ENCODE measurements at places on chromosomes 1 and 21.

DNA sequence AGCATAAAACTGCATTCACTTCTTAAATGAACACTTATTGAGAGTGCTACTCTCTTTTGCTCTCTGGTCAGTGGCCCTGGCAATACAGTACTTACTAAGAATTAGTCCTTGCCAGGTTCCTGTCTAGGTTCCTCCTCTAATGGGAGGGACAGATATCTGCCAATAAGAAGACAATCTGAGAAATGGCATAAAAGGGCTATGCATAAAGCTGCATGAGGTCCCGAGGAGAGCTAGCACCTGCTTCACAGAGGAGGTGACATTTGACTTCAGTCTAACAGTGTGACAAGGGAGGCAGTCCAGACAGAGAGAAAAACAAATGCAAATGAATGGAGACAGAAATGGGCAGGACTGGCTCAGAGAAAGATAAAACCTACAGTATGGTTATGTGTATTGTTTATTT, 357.1 kb upstream of the SGIP1 start:
- no peak for DNase-seq

GRCh38 chr1:36224537-36225282, 467 bp downstream of the THRAP3 start:
- no peak for DNase-seq

- no peak for DNase-seq
Measured at GRCh38 chr1:198132060-198132781, 24.6 kb upstream of the NEK7 start.

DNA sequence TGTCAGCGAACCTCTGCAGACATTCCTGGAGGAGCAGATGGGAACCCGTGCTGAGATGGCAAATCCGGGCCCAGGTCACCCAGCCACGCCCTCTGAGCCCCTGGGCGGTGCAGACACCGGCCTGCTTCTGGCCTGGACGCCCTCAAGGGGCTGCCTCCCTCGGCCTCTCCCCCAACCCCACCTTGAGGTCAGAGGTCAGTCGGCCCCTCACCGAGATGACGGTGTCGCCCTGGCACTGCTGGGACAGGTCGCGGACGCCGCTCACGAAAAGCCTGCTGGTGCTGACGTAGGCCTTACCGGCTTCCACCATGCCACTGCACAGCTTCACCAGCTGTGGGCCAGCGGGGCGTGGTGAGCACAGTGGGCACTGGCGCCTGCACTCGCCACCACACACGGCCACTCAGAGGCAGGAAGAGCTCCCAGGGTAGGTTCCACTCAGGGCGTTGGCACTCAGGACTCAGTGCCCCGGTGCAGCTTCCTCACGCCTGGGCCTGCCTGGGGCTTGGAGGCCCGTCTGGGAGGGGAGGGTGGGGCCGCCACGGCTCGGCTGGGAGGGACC, 4.7 kb downstream of the ACAP3 start:
- DNase-seq = no peak

DNA sequence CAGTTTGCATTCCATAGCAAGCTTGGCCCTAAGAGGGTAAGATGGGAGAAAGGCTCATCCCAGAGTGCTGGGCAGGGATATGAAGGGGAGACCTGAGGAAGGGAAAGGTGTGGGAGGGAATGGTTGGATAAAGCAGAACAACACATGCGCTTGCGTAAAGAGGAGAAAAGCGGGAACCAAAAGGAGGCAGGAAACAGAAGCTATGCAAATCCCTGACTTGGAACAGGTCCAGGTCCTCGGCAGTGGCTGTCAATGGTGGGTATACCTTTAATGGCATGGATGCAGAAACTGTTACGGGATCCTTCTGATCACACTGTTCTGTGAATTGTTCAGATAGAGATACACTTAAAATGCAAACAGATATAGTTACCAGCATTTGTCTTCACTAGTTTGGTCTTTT, 455.6 kb downstream of the SIPA1L2 start:
- no peak for DNase-seq

DNA sequence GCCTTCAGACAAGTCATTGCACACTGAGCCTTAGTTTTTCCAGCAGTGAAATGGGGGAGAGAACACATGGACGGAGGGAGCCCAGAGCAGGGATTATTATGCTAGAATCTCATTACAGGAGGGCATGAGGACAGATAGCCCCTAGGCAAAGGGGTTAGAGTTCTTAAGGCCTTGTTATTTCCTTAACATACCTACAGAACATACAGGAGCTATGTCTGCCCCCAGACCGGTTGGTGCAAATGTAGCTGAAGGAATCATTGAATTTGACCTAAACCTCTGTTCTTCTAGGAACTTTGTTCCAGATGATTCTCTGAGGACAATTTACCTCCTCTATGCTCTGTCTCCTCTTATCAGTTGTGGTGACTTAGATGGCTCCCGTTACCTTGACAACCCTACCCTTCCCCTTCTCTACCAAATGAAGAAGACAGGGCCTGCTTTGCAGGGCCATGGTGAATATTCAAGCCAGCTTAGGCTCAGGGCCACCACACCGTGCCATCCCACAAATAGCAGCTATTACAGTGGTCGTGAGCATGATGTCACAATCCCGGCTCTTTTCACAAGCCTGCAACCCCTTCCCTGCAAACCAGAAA, 156.9 kb downstream of the IGSF21 start:
- DNase-seq = no peak

GRCh38 chr21:42226626-42227025, 7.7 kb downstream of the ABCG1 start:
- no peak for DNase-seq

DNA sequence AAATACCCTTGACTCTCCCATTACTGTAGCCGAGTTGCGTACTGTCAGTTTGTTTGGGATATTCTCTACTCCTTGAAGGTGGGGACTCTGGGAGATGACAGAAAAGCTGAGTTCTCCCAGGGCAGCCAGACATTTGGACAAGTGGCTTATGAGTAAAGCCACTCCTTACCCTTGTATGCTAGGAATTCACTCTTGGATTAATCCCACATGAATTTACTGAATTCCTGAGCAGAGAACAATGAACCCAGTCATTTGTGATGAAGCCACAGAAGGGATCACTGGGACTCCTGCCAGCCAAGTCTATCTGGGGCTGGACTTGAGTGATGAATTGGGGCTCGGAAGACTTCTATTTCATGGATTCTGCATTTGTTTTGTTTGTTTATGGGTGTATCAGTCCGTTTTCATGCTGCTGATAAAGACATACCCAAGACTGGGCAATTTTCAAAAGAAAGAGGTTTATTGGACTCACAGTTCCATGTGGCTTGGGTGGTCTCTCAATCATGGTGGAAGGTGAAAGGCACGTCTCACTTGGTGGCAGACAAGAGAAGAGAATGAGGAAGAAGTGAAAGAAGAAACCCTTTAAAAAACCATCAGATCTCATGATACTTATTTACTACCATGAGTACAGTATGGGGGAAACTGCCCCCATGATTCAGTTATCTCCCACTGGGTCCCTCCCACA, 25.1 kb downstream of the C1orf116 start:
- DNase-seq = no peak

GRCh38 chr1:248111157-248111556, 16.2 kb downstream of the OR2L13 start:
- no peak for DNase-seq

- DNase-seq = no peak
Measured at GRCh38 chr1:114250683-114251572, 97.3 kb upstream of the SYT6 start.

GRCh38 chr1:201098992-201099677, 13.1 kb downstream of the CACNA1S start:
- DNase-seq = no peak

GRCh38 chr1:61210435-61211154, 128.2 kb downstream of the NFIA start:
- no peak for DNase-seq

GRCh38 chr1:50978852-50979781, 9.1 kb downstream of the CDKN2C start:
- no peak for DNase-seq

- no peak for DNase-seq
Measured at GRCh38 chr1:17802164-17802563, 47.0 kb downstream of the ACTL8 start.

- DNase-seq = no peak
Measured at GRCh38 chr1:230408971-230409370, 17.2 kb downstream of the PGBD5 start.
